ENCODE measurements at places on chromosomes 3 and 15.

GRCh38 chr15:95149771-95150170 lies 918.4 kb downstream of the MCTP2 start:
- no peak for DNase-seq

- DNase-seq = no peak
Measured at GRCh38 chr3:136699271-136699828, 52.8 kb downstream of the STAG1 start.

DNA sequence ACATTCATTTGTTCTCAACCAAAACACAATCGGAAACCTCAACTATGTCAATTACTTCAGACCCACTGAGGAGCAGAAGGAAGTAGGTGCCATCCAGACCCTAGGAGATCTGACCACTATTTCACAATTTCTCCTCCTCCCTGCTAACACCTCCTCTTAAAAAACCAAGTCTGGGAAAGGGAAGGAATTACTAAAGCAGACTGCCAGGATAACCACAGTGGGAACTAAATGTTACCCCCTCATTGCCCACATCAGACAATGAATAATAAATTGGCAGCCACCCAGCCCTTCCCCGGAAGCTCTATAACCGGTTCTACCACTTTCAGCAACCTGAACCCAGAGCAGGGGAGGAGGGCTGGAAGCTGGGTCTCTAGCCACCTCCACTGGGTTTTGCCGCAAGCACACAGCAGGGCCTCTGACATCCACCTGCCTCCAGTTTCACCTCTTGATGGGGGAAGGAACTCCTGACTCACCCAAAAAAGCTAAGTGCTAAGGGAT lies 17.6 kb downstream of the C15orf62 start:
- DNase-seq = no peak

DNA sequence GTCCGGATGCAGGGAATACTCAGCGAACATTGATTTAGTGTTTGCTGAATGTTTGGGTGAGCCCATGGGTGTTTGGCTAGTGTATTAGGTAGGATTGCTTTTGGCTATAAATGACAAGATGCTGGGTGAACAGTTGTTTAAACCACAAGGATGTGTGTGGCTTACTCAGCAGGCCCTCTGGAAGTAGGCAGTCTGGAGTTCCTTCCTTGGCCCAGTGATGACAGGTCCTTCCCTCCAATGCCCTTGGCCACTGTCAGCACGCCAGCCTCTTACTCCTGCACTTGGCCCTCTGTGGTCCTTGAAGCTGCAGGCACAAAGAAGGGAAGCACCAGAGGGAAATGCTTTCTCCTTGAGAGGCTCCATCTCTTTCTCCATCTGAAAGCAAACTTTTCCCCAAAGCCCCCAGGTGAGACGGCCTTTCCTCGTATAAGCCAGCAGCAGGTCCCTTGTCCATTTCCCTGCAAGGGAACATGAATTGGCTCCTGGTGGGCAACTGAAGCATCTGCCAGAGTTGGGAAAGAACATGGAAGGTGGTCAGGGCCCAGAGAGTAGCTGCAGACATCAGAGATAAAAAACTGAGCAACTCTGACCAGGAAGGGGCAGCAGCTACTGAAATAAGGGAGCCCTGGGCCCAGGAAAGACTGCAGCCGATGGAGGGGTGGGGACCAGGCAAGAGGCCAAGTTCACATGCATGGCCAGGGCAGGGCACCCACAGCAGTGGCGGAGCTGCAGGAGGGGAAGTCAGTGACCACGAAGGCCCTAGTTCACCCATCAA lies 105.0 kb downstream of the TPRA1 start:
- no peak for DNase-seq

DNA sequence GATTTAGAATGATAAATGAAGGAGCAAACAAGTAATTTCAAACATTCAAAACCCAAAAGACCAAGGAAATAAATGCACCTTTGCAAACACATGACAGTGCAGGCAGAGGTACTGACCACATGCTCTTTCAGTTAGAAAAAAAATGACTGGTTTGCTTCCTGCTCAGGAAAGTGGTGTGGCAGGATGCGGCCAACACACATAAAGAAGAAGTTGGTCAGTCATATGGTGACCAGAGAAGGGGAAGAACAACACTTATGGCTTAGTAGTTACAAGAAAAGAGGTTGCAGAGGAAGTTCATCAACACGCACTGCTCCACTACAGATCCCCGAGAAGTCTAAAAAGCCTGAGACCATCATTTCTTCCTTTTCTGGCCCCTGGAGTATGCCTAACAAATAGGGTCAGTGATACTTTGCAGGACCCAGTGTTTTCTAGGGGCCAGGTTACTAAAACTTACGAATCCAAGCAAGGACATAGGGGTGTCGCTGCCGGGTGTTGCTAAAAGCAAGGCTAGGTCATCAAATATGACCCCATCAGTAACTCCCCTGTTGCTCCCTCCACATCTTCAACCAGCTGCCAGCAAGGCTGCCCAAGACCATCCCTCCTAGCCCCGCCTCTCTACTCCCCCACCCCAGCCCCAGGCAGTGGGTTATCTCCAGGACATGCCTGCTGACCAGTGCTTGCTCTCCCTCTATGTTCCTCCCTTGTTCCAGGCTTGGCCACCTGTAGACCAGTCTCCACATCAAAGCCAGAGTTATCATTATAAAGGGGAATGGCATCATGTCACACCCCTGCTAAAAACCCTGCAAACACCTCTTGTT lies 11.2 kb downstream of the ATP8B4 start:
- DNase-seq = no peak

GRCh38 chr3:73576999-73577461 lies 47.7 kb downstream of the PDZRN3 start:
- DNase-seq = no peak

DNA sequence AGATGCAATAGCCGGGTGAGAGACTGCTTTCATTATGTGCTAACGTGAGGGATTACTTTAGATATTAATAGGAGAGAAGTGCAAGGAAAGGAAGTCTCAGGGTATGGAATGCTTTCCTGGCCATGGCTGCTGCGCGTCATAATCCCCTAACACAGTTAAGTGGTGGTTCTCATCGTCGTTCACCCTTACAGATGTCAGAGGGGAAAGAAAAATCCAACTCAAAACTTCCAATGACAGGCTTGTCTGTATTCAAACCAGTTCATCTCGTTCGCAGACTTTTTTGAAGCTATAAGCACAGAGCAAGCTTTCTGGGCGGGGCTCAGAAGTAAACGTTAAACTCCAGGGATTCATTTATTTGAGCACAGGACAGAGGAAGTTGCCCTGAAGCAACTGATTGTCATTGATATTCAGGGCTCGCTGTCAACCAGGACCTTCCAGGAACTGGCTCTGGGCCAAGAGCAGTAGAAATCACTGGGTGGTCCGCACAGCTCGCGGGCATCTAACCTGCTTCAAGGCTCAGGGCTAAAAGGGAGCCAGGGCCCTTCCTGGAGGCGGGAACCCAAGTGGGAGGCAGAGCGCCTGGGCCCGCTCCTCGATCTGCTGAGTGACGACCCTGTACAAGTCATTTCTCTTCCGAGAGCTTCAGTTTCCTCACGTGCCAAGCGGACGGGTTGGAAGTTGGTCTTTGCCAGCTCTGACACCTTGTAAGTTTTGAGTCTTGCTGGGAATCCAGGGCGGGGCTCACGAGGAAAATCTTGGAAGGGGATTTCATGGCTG lies 1.1 kb upstream of the LPP start:
- DNase-seq = no peak

- DNase-seq = no peak
Measured at GRCh38 chr15:66752078-66752477, 50.0 kb downstream of the SMAD6 start.

DNA sequence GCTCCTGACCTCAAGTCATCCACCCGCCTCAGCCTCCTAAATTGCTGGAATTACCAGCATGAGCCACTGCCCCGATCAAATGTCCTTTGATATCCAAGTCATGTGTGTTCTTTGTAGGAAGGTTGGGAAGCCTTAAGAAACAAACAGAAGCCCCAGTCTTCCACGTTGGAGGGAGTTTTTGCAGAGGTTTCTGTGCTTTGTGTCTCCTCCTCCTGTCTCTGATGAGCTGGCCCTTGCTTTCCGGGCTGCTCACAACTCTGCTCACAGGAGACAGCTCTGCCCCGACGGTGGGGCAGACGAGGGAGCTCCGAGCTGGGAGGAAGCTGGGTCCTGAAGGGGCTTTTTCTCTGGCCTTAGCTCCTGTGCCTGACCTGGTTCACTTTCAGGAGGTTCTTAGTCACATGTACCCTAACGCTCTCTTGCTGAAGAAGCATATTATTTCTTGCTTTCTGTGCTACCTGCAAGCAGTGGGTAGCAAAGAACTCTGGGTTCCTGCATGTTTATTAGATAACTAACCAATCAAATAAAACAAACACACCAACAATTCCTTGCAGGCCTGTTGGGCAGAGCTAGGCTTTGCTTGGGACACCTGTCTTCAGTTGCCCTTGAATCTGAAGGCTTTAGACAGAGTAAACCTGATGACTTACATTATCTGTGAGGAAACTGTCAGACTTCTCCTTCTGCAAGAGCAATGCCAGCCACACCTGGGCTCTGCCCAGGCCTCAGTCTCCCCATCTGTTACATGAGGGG lies 52.6 kb upstream of the SMAD6 start:
- DNase-seq = no peak
